ENCODE measurements at places on chromosomes 1 and 21.

GRCh38 chr1:30084909-30085571 lies 638.3 kb downstream of the MATN1 start:
- no peak for DNase-seq

- DNase-seq, result no peak
Measured at GRCh38 chr1:82486468-82486867, 685.7 kb downstream of the ADGRL2 start.

DNA sequence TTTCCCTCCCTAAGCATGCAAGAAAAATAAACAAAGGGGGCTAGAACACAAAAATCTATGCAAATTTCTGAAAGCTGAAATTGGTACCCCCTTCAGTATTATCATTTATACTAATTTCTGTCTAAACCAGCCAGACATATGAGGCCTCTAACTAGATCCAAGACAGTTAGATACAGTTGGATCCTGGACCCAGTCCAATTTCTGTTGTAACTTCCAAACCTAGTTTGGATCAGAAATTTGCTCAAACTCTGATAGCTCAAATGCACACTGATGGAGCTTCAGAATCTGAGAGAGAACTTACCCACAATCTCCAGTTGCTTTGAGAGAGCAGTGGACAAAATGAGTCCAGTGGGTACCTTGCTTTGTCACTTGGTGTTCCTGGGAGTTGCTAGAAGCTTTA lies 11.9 kb downstream of the CEP350 start:
- no peak for DNase-seq

DNA sequence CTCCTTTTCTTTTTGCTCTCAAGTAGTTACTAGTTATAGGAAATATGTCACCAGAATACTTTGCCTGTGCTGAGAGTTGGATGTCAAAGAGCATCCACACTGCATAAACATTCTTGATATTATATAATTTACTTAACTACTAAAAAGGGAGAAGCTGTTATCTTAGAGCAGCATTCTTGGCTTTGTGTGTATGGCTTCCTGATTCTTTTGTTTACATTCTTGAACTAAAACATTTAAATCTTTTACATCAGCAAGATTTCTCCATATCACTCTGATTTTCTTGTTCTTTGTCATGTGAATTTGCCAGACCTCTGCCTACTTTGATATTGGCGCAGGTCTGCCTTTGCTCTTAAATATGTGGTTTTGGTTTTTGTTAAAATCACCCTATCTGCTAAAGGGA lies 48.8 kb downstream of the SUCO start:
- no peak for DNase-seq

- DNase-seq, result no peak
Measured at GRCh38 chr1:35932158-35932636, 1.3 kb downstream of the AGO3 start.

DNA sequence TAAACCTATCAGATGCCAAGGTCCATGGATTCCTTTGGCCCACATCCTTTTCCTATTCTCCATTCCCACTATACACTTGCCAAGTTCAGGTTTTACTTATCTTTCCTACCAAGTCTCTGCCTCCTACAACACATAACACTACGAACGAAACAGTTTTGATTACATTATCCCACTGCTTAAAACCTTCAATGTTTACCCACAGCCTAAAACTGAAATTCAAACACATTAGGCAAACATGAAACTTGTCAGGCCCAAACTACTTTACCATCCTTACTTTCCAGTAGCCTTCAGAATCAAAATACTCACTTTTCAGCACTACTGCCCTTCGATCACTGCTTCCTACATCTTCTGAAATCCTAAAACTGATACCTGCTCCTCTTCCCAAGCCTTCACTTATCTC lies 3.0 kb downstream of the SCAF4 start:
- DNase-seq, result no peak

- DNase-seq, result no peak
Measured at GRCh38 chr1:236728752-236729151, 42.5 kb downstream of the ACTN2 start.

GRCh38 chr1:154598871-154599635 lies 8.9 kb downstream of the ADAR start:
- DNase-seq, result no peak

- DNase-seq, result no peak
Measured at GRCh38 chr1:34263406-34263805, 86.7 kb downstream of the C1orf94 start.

GRCh38 chr1:2141025-2141424 lies 53.5 kb downstream of the FAAP20 start:
- DNase-seq, result no peak

DNA sequence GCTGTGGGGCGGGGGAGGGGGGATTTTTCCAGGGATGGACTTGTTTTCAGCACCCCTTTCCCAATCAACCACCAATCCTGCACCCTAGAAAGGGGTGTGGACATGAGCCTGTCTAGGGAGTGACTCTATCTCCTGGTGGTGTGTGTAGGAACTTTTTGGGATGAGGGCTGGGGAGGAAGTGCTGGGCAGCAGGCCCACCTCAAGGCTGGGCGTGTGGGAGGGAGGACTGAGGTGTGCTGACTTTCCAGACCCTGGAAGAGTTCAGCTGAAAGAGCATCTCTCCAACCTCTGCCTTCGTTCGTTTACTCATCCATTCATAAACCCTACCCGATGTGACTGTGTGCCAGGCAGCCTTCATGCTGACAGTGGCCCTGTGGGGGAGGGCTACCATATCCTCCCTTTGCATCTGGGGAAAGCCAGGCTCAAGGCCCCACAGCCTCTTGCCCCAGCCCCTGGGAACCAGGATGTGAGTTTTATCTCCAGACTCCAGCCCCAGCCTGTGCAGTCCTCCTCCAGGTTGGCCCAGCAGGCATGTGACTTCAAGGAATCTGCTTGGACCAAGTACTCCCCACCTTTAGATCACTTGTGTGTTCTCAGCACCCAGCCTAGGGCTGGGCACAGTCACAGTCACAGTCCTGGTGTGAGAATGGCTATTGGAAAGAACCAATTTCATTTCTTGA lies 6.7 kb downstream of the KNCN start:
- DNase-seq, result no peak

DNA sequence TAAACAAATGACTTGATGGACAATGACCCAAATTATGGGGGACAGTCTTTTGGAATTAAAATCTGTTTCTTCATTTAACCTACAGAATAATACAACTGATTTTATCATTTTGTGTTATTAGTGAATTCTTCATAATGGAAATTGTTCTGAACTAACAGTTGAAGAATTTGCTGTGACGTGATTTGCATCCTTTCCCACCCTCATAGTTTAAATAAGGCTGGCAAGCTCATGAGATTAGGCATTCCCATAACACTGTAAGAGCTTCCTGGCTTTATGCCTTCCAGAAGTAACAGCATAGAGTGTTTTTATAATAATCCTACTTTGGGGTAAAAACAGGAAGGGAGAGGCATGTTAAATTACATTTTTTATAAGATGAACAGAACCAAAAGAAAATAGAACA lies 95.7 kb downstream of the ATP6V1G3 start:
- no peak for DNase-seq

DNA sequence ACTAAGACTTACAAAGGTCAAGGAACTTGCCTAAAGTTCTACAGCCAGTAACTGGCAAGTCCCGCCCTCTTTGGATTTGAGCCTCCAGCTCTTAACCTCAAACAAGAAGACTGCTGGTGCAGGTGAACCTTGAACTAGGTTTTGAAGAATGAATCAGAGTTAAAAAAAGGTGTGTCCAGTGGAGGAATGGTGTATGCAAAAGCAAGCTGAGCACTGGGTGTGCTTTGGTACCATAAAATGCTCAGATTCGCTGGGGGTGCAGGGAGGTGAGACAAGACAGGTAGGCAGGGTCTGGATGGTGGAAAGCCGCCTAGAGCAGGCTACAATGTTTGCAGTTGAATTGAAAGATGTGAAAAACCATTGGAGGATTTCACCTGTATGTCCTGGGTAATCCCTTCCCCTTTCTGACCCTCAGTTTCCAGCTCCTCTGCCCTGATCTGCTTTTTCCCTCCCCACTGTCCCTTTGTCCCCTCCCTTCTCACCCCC lies 39.8 kb downstream of the FOXD2 start:
- DNase-seq, result no peak

DNA sequence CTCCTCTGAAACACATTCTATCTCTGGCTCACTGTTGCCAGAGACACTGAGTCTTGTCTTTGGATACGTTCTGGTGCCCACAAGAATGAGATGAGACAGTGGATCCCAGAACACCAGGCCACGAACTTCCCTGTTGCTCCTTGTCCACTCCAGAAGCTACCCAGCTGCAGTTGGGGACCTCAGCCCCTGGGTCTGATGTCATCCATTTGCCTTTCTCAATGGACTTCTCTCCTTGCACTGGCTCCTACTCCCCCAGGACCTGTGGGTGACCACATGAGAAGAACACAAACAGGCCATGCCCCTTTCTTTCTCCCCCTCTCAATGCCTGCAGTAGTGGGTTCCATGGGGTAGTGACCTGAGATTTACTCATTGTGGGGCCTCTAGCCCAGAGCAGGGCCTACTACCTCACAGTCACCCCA lies 5.9 kb downstream of the NBPF1 start:
- no peak for DNase-seq

DNA sequence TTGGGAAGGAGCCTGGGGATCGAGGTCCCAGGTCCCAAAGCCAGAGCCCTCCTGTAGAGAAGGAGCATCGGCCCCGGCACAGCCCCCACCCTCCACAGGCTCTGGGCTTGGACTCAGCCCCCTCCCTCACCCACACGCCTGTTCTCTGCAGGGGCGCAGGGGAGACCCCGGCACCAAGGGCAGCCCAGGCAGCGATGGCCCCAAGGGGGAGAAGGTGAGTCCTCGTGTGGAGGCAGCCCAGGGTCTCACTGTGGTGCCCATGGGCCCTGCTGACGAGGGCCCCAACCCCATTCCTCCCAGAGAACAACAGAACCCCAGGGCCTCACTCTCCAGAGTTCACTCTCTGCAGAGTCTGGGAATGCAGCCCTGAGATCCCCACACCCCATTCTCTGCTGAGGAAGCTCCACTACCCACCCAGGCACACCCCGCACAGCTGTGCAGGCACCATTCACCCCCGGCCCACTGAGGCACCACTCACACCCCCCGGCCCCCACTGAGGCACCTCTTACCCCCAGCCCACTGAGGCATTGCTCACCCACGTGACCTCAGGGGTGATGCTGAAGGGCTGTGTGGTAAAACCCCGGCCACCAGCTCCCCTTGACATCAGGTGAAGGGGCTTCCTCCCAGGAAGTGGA lies 21.8 kb downstream of the COL6A2 start:
- DNase-seq, result no peak

GRCh38 chr1:65412256-65412983 lies 8.0 kb upstream of the LEPR start:
- no peak for DNase-seq

DNA sequence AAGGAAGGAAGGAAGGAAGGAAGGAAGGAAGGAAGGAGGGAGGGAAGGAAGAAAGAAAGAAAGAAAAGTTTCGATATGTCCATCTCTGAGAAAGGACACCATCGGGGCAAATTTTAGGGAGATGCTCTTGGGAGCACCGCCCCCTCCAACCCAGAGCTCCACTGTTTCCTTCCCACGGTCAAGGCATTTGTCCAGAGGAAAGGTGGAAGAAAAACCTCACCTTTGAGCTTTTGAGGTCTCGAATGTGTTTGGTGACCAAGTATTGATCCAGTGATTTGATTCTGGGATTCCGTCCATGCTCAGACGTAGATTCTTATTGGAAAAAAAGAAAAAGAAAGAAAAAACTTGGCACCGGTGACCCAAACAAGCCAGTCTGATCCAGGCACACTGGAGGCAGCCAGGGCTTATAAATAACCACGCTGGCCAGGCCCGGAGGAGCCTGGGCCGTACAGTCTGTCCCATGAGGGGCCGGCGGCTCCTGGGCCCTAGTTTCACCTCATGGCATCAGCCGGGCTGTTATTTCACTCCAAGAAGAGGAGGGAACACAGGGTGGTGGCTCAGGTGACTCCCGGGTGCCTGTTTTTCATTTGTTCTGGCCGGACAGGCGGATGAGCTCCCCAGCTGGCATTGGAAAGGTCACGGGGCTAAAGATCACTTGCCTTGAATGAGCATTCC lies 36.1 kb upstream of the SLC25A33 start:
- DNase-seq, result no peak

GRCh38 chr1:20645414-20645813 lies 12.2 kb downstream of the PINK1 start:
- no peak for DNase-seq

DNA sequence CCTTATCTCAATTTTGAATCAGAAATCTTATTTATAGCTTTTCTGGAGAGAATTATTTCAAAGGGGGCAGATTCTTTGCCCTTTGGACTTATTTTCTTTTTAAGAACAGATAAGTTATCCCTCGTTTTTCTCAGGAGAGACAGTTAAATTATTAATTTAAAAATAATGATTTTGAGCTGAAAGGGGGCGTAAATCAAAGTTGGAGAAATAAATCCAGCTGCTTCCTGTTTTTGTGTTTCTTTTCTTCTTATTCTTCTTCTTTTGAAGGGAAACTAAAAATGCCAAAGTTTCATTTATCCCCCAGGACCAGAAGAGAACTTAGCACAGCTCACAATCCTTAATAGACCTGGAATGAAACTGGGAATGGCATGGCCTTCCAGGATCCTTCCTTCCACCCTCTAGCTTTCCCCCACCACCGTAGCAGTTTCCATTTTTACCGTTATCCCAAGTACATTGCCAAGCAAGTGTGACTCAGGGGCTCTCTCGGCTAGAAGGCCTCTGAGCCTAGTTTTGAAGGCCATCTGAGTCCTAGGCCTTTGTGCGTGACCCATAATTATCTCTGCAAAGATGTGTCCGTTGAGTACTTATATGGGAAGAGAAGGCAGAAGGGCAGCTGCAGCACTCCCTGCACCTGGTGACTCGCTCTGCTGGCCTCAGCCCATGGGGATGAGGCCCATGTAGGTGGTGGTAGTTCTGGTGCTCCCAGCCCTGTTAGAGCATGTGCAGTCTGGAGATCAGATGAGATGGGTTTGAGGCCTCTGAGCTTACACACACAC lies 181.7 kb downstream of the ROR1 start:
- no peak for DNase-seq

DNA sequence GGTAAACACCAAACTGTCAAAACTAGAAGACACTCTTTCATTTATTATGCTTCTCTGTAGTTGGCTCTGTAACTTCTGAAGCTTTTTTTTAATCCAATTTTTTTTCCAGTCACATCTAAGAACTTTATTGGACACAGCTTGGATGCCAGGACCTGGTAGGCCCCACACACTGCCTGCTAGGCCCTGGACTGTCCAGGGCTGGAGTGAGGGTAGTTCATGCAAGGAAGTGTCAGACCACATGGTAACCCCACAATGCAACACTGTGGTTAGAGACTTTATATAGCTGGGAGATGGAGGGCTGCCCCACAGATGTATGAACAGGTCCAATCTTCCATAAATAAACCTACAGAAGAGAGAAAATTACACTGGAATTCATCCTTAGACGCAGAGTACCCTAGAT lies 7.1 kb downstream of the SLC2A1 start:
- DNase-seq, result no peak

GRCh38 chr1:26336477-26337205 lies 17.3 kb downstream of the CRYBG2 start:
- peak; percentile 90 for DNase-seq

GRCh38 chr1:52748119-52748518 lies 21.9 kb downstream of the ZYG11B start:
- no peak for DNase-seq

- DNase-seq, result no peak
Measured at GRCh38 chr1:9128166-9128519, 759 bp downstream of the GPR157 start.

GRCh38 chr1:54028306-54029251 lies 10.6 kb upstream of the LDLRAD1 start:
- no peak for DNase-seq

GRCh38 chr1:226432586-226433340 lies 24.9 kb upstream of the PARP1 start:
- DNase-seq, result no peak

- no peak for DNase-seq
Measured at GRCh38 chr1:38941093-38941492, 537 bp downstream of the RHBDL2 start.

All from CD4-positive, alpha-beta T cell treated with Interleukin-6 at 100 ng/mL for 8 hours (primary cell).